ENCODE measurements at places on chromosomes 5 and 9. TPM values are rescaled to one million over a fixed set of nuclear protein-coding genes. Genes with fewer than 3 reads are reported as not detected.
A peak's percentile ranks its signal among the peaks of the same experiment; 100 is the strongest.

DNA sequence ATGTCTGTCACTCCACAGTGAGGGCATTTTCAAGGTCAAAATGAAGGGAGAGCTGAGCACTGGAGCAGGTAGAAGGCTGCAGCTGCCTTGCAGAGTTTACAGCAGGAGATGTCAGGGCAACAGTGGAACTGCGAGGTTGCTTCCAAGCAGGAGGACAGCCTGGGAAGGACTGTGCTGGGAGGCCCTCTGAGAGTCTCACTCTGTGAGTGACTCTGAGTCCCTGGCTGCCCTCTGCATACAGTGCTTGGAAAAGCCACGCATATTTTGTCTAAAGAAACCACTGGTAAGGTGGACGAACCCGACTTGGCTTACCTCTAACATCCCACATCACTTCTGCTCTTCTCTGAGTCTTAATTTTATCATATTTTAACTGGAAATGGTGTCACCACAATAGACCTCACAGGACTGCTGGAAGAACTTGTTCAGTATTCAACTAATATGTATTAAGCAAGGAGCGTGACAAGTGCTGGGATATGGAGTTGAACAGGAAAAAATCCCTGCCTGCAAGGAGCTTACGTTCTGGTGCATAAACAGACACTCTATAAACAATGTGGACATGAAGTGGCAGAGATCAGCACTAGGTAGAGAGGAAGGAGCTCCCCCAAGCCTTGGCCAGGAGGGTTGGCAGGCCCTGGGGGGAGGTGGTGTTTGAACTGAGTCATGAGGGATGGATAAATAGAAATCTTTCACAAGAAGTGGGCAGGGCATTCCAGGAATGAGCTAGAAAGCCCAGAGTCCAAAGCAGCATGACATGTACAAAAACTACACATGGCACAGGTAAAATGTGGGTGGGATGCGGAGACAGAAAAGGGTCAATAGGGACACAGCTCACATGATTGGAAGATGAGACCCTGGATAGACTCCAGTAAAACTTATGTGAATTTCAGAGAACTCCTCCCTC lies 64.0 kb upstream of the FOXE1 start:
- DNase-seq = no peak

DNA sequence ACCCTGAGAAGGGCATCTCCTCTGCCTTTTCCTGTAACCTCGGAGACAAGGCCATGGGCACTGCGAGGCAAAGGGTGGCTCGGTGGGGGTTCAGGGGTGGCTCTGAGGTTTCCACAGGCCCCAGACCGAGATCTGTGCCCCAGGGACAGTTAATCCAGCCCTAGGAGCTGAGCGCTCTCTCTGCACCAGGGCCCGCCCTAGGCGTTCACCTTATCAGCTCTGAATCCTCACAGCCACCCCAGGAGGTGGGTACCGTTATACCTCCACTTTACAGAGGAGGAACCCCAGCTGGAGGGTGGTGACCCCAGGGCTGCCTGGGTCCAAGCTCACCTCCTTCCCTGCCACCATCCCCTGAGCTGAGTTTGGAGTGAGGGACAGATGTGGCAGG lies 2.3 kb upstream of the ENG start:
- no peak for DNase-seq

- no peak for DNase-seq
Observed at GRCh38 chr9:85423422-85423821, 318.3 kb downstream of the AGTPBP1 start.

- peak; percentile 68 for DNase-seq
Observed at GRCh38 chr5:137078171-137078665, 420.9 kb downstream of the SPOCK1 start.

DNA sequence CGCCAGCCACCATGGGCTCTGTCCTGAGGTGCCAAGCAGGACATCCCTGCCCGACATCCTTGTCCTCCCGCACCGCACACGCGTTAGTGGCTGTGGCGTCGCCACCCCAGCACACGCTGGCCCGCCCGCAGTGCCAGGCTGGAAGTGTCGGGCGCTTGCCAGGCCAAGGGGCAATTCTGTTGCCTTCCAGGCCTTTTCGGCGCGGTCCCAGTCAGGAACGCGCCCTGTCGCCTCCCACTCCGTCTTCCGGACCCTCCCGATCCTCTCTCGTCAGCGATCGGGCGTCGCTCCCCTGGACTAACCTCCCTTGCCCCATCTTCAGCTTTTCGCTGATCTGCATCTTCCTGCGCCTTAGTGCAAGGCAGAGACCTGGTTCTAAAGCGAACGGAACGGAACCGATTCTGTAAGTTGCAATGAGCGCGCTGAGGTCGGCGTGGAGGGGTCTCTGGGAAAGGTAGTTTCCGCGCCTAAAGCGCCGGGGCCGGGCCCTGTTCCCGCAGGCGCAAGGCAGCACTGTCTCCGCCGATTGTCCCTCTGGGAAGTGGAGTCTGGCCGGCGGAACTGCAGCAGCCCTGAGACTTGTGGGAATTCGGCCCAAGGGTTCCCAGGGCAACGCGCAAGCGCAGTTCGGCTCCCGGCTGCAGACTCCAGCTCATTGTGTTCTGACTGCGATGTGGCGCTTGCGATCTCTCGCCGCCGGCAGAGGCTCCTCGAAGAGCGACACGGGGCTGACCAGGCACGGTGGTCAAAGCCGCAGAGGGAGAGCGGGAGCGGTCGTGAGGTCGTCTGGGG lies at the start of gene ZNF454:
TSS of gene ZNF454 (plus strand) at position 630 of the 792 bp plus-strand sequence. CDS start 1,594 bp downstream, outside the sequence.
- no peak for DNase-seq

DNA sequence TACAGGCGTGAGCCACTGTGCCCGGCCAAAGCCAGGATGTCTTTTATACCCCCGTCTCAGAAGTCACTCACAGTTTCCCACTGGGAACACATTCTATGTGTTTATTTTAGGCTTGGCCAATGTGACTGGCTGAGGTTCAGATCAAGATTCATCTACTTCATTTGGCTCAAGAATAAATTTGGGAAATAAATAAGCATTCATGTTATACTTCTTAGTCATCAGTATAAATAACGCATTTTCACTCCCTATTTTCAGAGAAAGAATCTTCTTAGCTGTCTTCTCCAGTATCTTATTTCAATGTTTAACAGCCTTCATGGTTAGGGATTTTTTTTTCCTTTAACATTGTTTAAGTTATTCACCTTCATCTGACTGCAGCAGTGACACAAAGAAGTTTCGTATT lies 11.8 kb downstream of the S100Z start:
- no peak for DNase-seq

DNA sequence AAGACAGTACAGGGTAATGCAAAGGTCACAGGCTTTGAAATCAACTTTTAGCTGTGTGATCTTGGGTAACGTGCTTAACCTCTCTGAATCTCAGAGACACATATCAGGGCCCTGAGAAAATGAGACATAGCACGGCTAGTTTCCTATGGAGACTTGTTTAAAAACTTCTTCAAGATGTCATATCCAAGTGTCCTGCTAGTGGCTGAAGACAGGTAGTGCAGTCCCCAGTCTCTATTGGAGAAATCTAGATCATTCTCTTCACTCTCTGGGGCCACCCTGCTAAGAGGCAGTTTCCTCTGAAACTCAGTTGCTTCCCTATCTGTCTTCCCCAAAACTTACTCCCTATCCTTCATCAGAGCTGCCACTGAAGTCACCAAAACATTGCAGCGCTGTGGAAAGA lies 30.3 kb upstream of the GRXCR2 start:
- no peak for DNase-seq

DNA sequence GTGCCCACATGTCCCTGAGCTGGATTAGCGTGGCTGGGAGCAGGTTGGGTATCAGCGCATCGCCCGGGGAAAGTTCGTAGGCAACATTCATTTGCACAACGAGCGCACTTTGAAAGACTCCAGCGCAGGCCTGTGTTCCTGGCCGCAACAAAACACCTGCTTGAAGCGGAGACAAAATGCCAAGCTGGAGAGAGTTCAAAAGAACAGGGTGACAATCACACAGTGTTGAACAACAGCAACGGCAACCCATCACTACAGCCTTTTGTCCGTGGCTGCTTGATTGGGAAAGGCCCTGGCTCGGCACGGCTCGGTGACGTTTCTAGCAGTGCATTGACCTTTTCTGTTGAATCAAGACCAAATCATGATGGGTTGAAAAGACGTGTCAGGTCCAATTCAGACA lies 336.3 kb downstream of the IRX1 start:
- DNase-seq = no peak

- no peak for DNase-seq
Observed at GRCh38 chr5:69404659-69405330, 10.1 kb upstream of the MARVELD2 start.

DNA sequence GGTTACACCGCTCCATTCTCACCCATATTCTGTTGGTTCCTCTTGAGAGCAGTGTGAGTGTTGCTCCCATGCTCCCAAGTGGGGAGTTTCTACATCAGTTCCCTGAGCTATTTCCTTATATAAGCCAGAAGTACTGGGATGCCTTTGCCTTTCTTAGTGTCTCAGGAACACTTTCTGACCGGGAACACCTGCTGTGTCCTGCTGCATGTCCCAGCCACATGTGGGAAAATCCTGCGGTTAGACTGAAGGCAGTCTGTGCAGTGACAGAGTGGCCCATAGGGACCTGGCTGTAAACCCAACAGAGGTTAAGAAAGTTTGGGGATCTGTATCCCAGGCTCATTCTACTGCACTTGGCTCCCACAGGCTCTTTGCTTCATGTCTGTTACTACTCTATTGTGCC lies 126.0 kb downstream of the EGFLAM start:
- DNase-seq = no peak

GRCh38 chr9:93958819-93959682 lies 3.9 kb upstream of the BARX1 start:
- DNase-seq = no peak

DNA sequence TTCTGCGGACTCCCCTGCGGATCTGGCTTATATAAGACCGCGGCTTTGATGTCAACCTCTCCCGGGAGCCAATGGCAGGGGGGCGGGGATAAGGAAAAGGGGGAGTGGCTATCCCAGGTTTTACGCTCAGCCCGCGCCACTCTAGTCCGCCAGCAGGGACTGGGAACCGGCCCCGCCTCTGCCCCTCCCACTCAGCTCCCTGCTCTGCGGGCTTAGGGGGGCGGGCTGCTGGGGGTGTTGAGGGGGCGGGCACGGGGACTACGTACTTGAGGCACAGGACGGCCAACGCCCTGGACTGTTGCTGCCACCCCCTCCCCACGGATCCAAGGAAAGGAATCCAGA lies at the start of gene HAND1:
TSS of gene HAND1 (minus strand) at position 4 of the 342 bp plus-strand sequence. CDS start 219 bp downstream, outside the sequence.
- DNase-seq = peak; percentile 24

DNA sequence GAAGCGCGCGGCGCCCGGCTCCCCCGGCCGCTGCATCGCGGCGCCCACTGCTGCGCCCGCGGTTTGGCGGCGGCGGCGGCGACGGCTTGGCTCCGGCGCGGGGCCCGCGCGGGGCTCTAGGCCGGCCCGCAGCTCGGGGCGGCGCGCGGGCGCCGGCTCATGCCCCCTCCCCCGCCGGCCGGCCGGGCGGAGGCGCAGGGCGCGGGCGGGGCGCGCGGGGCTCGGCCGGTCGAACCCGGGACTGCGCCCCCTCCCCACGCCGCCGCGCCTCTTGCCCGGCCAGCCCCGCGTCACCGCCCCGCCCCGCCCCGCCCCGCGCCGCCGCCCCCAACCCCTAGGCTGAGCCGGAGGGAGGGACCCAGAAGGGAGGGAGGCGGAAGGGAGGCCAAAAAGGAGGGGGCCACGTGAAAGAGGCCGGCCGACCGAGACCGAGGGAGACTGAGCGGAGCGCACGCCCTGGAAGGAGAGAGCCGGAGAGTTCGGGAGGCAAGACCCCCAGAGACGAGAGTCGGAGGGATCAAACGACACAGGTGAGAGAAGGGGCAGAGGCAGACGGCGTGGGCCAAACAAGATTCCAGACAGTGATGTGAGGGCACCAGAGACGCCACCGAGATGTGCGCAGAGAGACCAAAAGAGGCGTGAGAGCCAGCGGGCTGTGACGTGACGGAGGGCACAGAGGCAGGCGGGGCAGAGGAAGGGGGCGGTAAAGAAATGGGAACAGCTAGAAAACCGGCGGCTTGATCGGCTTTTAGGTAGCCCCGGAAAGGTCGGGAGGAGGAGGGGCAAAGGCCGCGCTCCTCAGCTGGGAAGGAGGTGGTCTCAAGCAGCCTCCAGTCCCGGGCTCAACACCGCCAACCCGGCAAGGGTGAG lies at the start of gene BARX1:
TSS of gene BARX1 (minus strand) at position 245 of the 870 bp plus-strand sequence. CDS start at position 36, 209 bp downstream.
- DNase-seq = no peak

- DNase-seq = no peak
Observed at GRCh38 chr5:124080256-124080655, 568.3 kb downstream of the CSNK1G3 start.

Gene SAPCD2
- 16.1 TPM for total RNA-seq

Gene SEMA4D
- 0.06 TPM for total RNA-seq

Gene PCA3
- total RNA-seq = 0.29 TPM

Gene AGXT2
- not detected for total RNA-seq
